ENCODE measurements at places on chromosomes 13 and 19.

DNA sequence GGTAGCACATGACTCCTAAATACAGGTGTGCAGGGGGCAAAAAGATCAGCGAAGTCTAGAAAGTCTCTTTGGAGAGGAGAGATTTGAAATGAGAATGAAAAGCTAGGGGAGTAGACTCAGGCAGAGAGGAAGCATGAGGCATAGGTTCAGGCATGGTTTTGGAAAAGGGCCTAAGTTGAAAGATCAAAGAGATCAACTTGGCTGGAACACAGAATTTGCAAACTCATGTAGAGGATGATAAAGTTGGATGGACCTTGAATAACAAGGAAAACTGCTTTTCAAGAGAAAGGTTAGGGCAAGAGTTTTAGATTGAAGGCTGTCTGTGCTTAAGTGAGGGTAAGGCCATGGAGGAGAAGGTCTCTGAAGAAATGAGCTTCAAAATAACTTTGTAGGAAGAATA, 47.4 kb upstream of the UBAC2 start:
- DNase-seq: no peak

GRCh38 chr13:109779876-109780510, 6.4 kb downstream of the IRS2 start:
- DNase-seq: no peak

DNA sequence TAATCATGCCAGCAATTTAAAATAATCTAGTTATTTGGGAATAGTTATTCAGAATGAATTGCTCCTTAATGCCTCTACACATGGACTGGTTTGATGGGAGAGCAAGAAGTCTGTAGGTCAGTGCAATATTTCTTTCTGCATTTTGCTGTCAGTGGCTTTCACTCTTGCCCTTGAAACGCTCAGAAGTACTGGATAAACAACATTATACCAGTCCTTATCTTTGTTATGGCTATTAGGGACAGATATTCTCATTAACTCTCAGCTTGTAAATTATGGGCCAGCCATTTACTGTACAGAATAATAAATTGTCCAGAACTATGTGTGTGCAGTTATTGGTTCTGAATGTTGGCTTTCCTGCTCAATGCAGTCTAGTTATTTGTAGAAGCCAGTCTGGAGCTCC, 224.4 kb downstream of the OXGR1 start:
- no peak for DNase-seq

DNA sequence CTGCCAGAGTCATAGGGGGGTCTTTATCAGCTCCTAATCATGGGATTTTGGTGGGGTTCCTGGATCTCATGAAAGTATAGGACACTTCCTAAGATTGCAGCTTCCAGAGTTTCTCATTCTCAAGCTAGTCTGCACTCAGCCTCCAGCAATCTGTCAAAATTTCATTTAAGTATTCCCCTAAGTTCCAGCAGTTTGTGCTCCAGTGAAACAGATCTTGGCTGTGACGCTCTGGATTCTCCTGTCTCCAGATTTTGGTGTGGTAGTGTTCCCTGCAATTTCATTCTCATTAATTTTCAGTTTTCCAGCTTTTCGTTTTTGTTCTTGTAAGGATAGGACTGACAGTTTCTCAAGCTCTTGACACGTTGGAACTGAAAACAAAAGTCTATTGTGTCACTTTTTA, 908.9 kb upstream of the MIR17HG start:
- no peak for DNase-seq

All from left cardiac atrium (tissue), 4 donors.